ENCODE measurements at places on chromosomes 5 and 9.

DNA sequence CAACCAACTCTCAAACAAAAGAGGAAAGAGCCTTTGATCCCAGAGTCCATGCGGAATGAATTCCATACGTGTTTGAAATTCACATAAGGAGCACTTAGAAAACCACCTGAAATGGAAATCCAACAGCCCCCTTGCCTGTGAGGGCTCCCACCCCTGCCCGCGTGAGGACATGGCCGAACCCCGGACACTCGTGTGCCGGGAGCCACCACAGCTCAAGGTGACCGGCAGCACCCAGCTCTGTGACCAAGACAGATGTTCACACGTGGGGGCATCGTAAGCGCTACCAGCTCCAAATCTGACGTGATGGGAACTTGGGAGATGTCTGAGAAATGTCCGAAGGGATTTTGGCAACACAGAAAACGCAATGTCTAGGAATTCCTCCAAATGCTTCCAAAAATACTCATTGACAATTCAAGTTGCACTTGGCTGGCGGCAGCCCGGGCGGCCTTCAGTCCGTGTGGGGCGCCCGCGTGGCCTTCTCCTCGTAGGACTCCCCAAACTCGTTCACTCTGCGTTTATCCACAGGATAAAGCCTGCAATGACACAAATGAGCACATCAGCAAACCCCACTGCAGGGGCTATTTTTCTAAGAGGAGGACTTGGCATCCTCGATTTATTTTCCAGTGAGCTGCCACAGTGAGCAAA lies 23.2 kb upstream of the TERT start:
- DNase-seq = no peak

DNA sequence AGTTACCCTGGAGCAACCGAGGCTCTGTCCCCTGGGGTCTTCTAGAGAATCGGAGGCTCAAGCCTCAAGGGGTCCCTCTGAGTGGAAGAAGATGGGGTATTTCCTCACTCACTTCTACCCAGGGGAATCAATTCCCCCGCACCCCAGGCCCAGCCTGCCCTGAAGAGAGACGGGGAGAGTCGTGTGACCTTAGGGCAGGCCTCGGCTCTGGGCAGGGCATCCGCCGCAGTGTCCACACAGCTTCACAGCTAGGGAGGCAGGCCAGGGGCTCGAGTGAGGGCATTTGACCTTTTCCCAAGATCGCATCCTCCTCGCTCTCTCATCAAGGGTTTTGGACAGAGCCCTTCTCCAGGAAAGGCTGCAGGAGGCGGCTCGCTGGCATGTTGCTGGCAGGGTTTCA lies 57.9 kb upstream of the CNOT6 start:
- DNase-seq = no peak

DNA sequence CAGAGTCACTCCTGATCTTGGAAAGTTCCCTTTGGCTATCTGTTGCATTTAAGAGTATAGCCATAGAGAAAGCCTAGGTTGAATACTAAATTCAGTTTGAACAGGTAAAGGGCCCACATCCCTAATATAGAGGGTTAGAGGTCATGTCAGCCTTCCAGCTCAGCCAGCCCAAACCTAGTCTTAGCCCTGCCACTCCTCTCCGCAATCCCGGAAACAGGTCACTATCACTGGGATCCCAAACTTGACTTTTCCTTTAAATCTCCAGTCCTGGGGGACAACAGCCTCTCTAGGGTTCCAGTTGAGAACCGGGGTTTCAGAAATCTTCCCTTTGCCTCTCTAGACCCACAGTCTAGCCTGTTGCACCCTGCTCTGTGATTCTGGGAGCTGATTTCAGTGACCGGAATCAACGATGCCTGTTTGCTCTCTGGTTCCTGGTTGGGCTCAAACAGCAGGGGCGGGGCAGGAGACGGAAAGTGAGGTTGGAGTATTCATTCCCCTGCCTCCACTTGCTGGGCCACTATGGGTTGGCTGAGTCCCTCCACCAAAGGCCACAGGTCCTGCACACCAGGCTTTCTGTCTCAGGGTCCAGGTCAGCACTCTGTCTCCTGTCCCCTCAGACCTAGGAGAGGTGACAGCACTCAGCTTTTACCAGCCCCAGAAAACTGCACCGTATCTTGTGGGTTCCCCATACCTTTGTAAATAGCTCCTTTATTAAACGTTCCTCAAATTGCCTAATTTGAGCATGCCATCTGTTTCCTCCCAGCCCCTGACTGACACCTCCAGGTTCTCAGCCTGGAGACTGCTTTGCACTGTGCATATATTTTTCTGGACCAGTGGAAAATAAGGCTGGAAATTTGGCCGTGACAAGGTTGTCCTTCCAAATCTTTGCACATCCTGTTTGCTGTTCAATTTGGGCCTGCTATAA lies 23.8 kb upstream of the CPEB4 start:
- DNase-seq = no peak

GRCh38 chr5:163475411-163475810 lies 15.0 kb downstream of the HMMR start:
- DNase-seq = no peak

GRCh38 chr9:114696814-114697544 lies 15.0 kb upstream of the TEX48 start:
- DNase-seq = no peak

DNA sequence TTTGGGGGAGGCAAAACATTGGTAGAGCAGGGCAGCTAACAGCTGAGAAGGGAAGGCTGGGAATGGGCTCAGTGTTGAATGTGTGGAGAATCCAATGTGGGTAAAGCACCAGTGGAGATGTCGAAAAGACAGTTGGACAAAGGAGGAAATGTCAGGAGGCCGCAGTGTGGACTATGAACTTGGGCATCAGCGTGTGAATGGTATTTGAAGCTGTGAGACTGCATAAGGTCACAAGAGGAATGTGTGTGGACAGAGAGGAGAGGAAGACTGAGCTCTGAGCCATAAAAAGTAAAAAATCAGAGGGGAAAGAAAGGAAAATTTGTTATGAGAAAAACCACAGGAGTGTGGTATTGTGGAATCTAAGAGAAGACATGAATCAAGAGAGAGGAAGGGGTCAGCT lies 99.4 kb upstream of the ADAMTS16 start:
- no peak for DNase-seq

DNA sequence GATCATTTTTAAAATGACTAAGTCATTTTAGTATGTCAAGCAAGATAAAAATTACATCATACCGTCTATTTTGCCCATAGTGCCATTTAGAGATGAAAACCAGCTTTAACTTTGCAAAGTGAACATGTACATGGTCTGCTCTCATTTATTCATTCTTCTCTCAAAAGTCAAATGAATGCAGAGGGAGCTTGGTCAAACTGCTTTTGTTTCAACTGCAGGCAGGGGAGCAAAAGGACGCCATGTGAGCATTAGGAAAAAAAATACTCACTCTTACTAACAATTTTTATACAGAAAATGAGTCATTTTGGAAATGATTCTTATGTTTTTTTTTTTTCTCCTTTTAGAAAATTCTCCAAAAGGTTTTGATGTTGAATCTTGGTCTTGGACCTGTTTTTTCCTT lies 15.7 kb downstream of the SCGB3A1 start:
- DNase-seq = no peak

- DNase-seq = no peak
Measured at GRCh38 chr5:75648712-75649111, 37.5 kb downstream of the ANKDD1B start.

DNA sequence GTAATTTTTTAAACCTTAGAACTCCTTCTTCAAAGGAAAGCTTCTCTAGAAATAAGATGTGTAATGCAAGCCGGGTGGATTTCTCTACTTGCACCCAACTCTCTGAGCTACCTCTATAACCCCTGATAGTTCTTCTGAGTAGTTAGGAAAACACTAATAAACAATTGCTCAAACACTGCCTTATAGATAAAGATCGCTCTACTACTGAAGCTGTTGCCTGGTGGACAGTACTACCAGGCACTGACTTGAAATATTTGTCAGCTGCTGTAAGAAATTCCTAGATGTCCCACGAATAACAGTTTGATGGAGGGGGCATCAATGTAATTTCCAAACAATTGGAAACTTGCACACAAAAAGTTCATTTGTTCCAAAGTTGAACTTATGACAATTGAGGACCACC lies 42.0 kb downstream of the NR3C1 start:
- no peak for DNase-seq

- no peak for DNase-seq
Measured at GRCh38 chr5:126656401-126657007, 55.8 kb downstream of the PHAX start.

DNA sequence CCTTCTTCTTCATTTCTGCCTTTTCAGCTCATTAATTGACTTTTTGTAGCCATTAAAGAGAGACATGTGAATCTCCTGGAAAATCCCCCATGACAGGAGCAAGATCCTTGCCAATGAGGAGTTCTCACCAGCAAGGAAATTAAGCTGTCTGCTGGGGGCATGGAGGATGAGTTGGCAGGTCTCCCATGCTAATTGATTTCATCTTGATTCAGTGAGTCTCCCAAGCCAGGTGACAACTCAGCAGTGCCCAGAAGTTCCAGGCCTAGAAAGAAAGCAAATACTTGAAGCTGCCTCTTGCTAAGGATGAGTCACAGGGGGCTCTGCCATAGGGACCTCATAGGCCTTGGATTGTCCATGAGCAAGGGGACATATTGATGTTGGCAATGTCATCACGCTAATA lies 30.0 kb upstream of the ADRA1B start:
- DNase-seq = no peak

DNA sequence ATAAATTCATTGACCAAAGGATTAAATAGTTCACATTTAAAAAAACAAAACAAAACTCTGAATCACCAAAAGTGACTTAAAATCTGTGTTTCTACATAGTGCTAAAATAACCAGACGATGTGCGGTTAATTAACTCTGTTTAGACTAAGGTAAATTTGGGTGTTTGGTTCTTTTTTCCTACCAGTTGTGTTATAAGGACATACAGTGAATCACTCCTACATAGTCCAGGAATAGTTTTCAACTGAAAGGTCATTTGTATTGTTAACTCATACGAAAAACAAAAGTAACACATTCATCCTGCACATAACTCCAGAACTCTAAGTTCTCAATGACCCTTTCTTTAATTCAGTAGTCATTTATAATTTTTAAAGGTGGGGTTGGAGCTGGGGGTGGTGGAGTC lies 203.7 kb downstream of the GLIS3 start:
- DNase-seq = no peak

GRCh38 chr9:138067613-138068367 lies 190.2 kb downstream of the CACNA1B start:
- no peak for DNase-seq

- DNase-seq = no peak
Measured at GRCh38 chr5:83530193-83530592, 58.6 kb downstream of the VCAN start.

DNA sequence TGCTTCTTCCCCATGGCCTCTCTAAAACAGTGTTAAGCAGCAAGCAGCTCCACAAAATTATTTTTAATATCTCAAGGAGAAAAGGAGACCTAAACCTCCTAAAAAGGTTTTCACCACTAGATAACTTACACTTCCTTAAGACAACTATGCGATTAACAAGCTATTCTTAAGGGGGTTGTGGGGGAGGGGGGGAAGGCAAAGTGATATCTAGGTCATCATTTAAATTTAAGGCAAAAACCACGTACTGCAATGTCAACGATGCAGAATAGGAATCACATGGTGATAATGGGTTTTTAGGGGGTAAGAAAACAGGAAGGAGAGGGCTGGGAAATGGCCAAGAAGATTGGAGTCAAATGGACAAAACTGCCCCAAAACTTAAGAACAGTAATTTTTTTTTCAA lies 32.6 kb downstream of the CSNK1A1 start:
- DNase-seq = no peak

DNA sequence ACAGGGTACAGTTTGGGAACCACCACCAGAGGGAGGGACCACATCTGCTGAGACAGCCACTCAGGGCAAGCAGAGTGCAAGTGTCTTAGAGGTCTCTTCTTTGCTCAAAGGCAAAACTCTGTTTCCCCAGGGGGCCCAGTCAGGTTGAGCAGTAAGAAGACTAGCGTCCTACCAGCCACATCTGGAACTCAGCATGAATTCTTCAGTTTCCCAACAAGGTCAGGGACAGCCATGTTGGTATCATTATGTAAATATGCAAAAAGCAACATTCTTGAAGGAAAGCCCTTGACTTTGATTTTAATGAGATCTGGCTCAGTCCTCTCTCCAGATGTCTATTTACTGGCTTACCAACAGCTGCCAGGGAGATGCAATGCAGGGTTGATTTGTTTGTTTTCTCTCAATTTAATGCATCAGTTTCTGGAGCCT lies 46.7 kb downstream of the TGFBI start:
- no peak for DNase-seq

DNA sequence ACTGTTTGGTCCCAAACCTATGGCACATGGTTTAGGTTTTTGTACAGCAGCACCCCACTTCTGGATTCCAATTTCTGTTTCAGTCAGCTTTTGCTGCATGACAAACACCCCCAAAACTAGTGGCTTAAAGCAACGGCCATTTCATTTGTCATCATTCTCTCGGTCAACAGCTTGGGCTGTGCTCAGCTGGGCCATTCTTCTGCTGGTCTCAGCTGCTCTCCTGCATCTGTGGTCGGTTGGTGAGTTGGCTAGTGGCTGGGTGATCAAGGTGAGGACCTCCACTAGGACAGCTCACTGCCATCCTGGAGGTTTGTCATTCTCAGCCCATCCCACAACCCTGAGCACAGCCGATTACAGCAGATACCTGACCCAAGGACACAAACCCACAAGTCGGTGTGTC lies 24.8 kb upstream of the PPP1R26 start:
- DNase-seq = no peak

GRCh38 chr9:129876815-129877214 lies 41.6 kb downstream of the USP20 start:
- DNase-seq = no peak

DNA sequence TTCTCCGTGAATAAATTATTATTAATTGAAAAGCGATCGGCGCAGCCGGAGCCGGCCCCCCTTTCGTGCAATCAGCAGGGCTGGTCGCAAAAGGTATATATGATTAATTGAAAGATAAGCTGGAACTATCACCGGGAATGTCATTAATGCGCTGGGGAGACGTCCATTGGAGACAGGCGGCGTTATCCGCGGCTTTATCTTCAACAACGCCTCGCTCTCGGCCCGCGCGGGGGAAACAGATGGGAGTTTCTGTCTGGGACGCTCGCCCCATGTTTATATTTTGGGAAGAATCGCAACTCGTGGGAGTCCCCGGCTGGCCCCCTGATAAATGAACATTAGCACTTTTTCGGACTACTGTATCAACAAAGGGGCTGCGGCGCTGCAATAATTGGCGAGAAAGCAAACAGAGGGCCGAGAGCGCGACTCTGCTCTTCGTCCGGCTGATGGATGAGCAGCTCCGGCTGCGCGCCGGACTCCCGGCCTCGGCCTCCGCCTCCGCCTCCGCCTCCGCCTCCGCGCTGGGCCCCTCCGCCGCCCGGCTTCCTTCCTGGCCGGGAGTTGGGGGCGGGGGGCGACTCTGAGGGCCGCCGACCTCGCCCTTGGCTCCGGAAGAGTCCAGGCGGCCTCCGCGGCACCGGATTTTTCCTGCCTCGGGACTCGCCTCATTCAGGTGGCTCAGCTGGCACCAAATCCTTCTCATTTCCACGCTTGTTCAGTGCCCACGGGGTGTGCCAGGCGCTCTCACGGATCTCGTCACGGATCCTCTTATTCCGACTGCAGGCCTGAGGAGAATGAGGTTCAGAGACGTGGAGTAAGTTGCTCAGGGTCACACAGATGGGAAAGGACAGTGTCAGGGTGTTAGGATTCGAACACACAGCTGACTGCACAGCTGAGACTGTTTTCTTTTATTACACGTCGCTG lies 3.6 kb upstream of the NKX2-5 start:
- DNase-seq = no peak
